NCI-H446 treated with DMSO at 0.1 percent for 48 hours (cell line): ENCODE measurements at places on chromosomes 3 and 15.

- no peak for DNase-seq
These were observed 866.1 kb downstream of the NSUN3 start for GRCh38 chr3:94928921-94929320.

DNA sequence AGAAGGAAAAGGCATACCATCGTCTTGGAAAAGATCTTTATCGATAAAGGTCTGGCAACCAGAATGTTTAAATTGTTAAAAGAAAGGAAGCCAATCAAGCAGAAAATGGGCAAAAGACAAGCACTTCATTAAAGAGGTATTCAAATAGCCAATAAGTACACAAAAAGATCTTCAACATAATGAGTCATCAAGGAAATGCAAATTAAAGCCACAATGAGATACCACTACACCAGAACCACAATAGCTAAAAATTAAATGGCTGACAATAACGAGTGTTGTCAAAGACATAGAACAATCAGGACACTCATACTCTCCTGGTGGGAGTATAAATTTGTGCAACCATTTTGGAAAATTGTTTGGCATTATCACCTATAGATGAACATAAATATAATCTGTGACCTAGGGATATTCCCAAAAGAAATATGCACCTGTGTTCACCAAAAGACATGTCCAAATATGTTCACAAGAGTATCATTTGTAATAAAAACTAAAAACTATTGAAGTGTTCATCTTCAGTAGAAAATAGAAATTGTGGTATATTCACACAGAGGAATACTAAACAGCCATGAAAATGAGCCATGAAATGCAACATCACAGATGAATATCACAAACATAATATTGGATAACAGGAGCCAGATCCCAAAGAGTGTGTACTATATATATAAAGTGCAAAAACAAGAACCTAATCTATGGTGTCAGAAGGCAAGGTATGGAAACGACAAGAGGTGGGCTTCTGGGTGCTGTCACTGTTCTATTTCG, 14.4 kb upstream of the BTBD1 start:
- DNase-seq = no peak

GRCh38 chr3:190780524-190780923, 82.0 kb downstream of the GMNC start:
- no peak for DNase-seq

- no peak for DNase-seq
These were observed 9.5 kb upstream of the CCDC80 start for GRCh38 chr3:112650482-112650881.

- DNase-seq = no peak
These were observed 210.3 kb upstream of the CGNL1 start for GRCh38 chr15:57165992-57166391.
